ENCODE measurements at places on chromosomes 3 and 15.

- no peak for DNase-seq
Observed at GRCh38 chr15:60875681-60876080, 353.4 kb downstream of the RORA start.

DNA sequence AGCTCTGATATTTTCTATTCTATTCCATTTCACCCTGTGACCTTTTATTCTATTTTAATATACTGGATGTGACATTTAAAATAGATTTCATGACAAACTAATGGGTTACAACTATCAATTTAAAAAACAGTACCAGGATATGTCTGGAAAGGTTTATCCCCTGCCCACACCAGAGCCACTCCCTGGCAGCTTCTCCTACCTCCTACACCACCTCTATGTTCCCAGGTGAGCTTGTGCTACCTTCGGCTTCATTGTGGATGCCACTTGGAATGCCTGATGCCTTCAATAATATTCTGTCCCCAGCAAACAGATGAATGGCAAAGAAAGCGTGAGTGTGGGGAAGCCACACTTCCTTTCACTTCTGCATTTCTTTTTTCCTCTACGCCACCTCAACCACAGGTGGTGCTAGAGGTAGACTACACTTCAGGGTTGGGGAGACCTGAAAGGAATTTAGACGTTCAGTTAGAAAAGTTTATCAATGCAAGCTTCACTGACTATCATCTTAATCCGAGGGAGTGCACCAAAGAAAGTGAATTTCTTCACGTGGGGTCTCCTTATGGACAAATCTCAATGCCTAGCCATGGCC is 213.0 kb downstream of the SSR3 start:
- DNase-seq: no peak

- DNase-seq: no peak
Observed at GRCh38 chr15:56887782-56888438, 30.5 kb upstream of the TCF12 start.

GRCh38 chr15:33754242-33754641 is 214.1 kb upstream of the CHRM5 start:
- DNase-seq: no peak

DNA sequence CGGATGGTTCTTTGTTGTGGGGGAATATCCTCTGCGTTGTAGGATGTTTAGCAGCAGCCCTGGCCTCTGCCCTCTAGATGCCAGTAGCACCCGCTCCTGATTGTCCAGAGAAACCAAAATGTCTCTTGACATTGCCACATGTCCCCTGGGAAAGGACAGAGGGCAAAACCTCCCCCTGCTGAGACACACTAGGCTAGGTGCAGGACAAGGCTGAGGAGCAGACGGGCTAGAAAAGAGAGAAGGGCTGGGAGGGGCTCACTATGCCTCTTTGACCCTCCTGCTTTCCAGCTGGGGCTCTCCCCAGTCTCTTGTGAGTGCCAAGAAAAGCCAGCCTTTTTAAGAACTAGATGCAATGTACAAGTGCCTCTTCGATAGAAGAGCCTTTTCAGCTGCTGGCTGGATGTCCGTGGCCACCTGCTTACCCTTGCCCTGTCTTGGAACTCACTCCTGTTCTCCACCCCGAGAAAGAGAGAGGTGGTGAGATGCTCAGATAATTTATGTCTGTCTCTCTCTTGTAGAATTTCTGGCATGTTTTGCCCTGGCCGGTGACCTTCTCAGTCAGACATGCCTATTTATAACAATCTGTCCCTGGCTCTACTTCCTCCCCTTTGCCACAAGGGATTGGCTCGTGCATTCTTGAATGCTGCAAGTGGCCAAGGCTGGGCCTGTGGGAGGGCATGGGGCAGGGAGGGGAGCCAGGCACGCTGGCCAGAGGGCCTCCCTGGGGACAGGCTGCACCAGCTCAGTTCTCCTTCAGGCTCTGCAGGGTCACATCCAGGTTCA is 142.6 kb downstream of the RPLP1 start:
- no peak for DNase-seq

- no peak for DNase-seq
Observed at GRCh38 chr3:125148016-125148812, 64.3 kb downstream of the SLC12A8 start.

GRCh38 chr3:30510596-30510995 is 95.8 kb upstream of the TGFBR2 start:
- no peak for DNase-seq

- no peak for DNase-seq
Observed at GRCh38 chr15:39269821-39270220, 311.1 kb upstream of the THBS1 start.

DNA sequence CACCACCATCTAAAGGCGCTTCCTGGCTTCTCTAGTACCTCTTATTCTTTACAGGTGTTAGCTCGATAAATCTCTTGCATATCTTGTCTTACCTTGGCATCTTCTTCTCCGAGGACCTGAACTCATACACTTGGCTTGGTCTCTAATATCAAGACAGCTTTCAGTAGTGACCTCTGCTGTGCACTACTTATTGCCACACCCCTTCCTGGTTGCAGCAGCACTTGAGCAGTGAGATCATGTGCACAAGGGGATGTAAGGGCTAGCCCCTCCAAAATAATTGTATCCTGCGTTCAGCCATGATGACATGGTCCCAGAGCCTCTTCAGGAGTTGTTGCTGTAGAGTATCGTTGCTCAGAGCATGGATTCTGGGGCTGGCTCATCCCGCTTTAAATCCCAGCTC is 1.3 kb upstream of the PLA1A start:
- no peak for DNase-seq

DNA sequence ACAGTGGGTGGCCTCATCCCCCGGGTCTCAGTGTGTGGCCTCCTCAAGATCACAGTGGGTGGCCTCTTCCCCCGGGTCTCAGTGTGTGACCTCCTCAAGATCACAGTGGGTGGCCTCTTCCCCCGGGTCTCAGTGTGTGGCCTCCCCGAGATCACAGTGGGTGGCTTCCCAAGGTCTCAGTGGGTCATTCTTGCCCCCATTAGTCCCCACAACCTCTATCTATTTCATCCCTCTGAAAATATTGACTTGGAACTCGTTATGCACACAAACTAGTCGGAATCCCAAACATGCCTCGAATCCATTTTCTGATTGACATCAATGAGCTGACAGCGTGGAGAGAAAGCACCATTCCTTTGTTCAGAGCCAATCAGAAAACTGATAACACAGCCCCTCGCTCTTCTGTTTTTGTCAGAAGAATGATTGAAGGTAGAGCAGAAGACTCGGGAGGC is 10.8 kb upstream of the SSUH2 start:
- no peak for DNase-seq

GRCh38 chr3:53350652-53351051 is 3.3 kb upstream of the DCP1A start:
- no peak for DNase-seq

- no peak for DNase-seq
Observed at GRCh38 chr3:143200001-143200924, 80.7 kb downstream of the CHST2 start.

DNA sequence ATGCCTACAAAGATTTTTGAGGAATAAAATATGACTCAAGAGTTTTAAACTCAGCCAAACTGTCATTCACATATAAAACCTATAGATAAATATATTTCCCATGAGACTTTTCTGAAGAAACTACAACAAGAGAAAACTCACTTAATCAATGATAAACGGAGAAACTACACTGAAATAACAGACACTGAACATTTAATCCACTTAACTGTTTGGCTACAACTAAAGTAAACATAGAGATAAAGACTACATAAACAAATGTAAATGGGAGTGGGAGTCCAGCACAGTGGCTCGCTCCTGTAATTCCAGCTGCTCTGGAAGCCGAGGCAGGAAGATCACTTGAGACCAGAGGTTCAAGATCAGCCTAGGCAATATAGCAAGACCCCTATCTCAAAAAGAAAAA is 79.2 kb downstream of the MEX3B start:
- DNase-seq: no peak

DNA sequence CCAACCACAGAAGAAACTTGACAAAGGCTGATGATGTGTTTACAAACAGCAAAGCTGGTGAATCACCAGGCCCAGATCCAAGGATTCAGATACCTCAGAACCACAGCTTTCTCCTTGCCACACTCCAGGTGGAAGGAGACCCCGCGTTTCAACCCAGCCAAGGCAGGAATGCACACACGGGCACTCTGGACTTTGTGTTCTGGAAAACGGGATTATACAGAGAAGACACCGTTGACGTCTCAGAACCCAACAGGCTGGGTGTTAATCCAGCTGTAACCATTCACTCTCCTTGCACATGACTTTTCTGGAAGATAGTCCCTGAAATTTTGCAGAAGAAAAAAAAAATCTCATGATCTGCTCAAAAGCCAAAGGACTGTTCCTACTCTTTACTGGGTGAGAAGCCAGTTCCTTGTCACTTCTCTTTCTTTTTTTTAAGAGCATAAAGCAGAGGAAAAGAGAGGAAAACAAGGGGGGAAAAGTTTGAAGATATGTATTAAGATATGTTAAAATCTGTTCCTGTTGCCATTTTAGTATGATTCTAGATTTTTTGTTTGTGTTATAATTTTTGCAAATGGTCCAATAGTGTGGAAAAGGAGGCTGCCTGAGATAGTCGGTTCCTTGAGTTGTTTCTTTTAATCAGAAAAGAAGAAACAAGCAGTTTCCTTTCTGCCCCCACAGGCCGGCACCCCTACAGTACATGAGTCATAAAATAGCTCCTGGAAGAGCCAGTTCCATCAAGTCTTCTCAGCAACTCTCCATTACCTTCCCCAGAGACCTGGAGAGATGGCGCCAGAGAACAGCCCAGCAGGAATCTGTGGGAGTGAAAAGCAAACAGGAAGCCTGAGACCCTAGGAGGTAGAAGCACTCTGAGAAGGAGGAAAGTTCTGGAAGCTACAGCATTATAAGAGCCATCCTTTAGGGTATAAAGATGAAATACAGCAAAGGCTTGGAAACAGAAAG is 73.1 kb downstream of the RORA start:
- no peak for DNase-seq

- no peak for DNase-seq
Observed at GRCh38 chr15:84982301-84982920, 755 bp downstream of the PDE8A start.

- no peak for DNase-seq
Observed at GRCh38 chr3:52281981-52282801, 3.7 kb upstream of the WDR82 start.

GRCh38 chr3:135007607-135008006 is 212.5 kb downstream of the EPHB1 start:
- DNase-seq: no peak

- no peak for DNase-seq
Observed at GRCh38 chr3:22349215-22349851, 598.3 kb upstream of the ZNF385D start.

DNA sequence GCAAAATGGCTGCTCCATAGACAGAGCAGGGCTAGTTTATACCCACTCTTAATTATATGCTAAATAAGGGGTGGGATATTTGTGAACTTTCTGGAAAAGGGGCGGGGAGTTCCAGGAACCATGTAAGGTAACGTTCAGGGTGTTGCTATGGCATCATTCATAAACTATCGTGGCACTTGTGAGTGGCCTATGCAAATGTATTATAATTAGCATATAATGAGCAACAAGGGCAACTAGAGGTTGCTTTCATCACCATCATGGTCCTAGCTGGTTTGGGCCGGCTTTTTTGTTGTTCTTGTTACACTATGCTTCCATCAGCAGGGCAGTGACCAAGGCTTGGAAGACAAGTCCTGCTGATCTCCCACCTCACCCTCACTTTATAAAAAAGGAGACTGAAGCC is 43.2 kb upstream of the FGD5 start:
- DNase-seq: no peak

- no peak for DNase-seq
Observed at GRCh38 chr3:126013751-126014156, 44.8 kb downstream of the ROPN1B start.

DNA sequence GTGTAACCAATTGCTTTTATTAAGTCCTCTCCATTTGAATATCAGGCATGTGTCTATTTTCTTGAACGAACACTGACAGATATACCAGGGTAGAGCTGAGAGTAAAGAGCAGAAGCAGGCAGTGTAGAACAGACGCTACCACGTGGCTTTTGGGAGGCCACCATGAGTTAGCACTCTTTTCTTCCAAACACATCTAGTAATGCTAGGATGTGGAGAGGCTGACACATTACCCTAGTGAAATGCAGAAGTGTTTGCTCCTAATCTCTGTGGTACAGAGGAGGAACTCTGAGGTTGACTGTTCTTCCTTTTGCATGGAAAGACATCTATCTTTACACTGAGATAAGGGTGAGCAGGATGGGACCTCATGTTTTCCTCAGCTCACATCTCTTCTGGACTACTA is 216.3 kb downstream of the SATB1 start:
- DNase-seq: no peak

- DNase-seq: no peak
Observed at GRCh38 chr3:5644773-5645670, 457.5 kb downstream of the EDEM1 start.

DNA sequence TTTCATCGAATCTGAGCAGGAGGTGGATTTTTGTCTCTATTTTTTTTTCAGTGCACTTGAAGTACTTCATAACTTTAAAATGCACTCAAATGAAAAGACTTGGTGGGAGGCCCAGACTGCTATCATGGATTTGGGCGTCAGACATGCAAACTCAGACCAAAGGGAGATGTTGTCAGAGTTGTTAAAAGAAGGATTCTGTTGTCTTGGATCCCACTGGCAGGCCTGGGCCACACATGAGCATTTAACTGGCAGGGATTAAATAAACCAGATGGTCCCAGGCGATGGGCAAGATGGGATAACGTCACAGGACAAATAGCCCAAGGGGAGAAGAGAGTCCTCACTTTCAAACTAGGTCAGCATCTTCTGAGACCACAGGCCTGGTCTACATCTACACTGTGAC is 15.4 kb downstream of the RTP1 start:
- DNase-seq: no peak

All from mesothelial cell of epicardium (in vitro differentiated cells).